Smooth muscle cell of the pulmonary artery (primary cell): ENCODE measurements at places on chromosomes 11 and 22. TPM values are rescaled to one million over a fixed set of nuclear protein-coding genes. Genes with fewer than 3 reads are reported as not detected.

TEX54 gene
- not detected in 2 replicates for total RNA-seq

GDPD4 gene
- total RNA-seq = not detected in 2 replicates

PGM2L1 gene
- 7.0 and 10.6 TPM in 2 replicates for total RNA-seq

DDI1 gene
- not detected in 2 replicates for total RNA-seq

ALDH3B1 gene
- 25.6 and 27.6 TPM in 2 replicates for total RNA-seq

CELF1 gene
- total RNA-seq = 95.1 and 97.9 TPM in 2 replicates

TRIM34 gene
- 7.8 and 14.9 TPM in 2 replicates for total RNA-seq

MAPK8IP2 gene
- total RNA-seq = 0.03 and 0.07 TPM in 2 replicates

CENPM gene
- total RNA-seq = 3.9 and 6.8 TPM in 2 replicates

BAIAP2L2 gene
- total RNA-seq = 0.39 and 0.69 TPM in 2 replicates

MS4A2 gene
- 0.03 TPM in 1 of 2 replicates, not detected in the other for total RNA-seq

RCOR2 gene
- total RNA-seq = 2.3 and 5.8 TPM in 2 replicates

KCNJ5 gene
- total RNA-seq = under 0.01 and 0.03 TPM in 2 replicates

CPT1B gene
- 2.0 and 3.5 TPM in 2 replicates for total RNA-seq

SCO2 gene
- 1.2 and 1.5 TPM in 2 replicates for total RNA-seq

RBM14 gene
- 30.6 and 31.6 TPM in 2 replicates for total RNA-seq

APOL5 gene
- 0.46 TPM in 1 of 2 replicates, not detected in the other for total RNA-seq
